ENCODE measurements at places on chromosomes 6 and 20.

GRCh38 chr20:54619682-54620081 lies 144.3 kb downstream of the DOK5 start:
- H3K4me1 ChIP-seq, result no peaks in the 10 kb centered on the region
- H3K27me3 ChIP-seq, result no peaks in the 10 kb centered on the region
- H3K36me3 ChIP-seq, result no peaks in the 10 kb centered on the region
- DNase-seq, result no peak

DNA sequence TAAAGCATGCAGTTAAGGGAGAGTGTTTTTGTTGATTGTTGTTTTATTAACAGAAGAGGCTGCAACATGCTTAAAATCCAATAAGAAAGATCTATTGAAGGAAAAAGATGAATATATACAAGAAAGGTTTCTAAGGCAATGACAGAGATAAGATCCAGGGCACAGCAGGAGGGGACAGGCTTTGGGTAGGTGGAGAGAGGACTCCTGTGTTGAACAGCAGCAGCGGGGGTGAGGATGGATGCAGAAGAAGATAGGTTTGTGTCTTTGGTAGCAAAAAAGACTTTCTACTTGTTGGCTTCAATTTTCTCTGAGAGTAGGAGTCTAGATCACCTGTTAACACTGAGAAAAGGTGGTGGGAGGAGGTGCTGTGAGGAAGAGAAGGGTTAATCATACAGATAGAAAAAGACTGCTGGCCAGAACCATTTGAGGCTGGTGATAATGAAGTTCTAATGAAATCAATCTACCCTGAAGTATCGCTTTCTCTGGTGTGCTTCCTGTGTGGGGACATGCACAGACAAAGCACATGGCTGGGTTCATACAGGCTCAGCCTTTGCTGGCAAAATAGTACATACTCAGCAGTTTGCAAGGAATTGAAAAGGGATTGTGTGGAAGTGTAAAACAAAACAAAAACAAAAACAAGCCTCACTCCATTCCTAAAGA lies 17.2 kb upstream of the DST start:
- no peaks in the 10 kb centered on the region for H3K27me3 ChIP-seq
- DNase-seq, result no peak
- H3K36me3 ChIP-seq, result no peaks in the 10 kb centered on the region
- H3K4me3 ChIP-seq, result no peak overlapping the region
- H3K4me1 ChIP-seq, result no peaks in the 10 kb centered on the region
- no peak overlapping the region for H3K27ac ChIP-seq

GRCh38 chr6:62998022-62998421 lies 213.2 kb upstream of the FKBP1C start:
- H3K27ac ChIP-seq, result no peak overlapping the region
- H3K4me1 ChIP-seq, result no peaks in the 10 kb centered on the region
- H3K36me3 ChIP-seq, result no peaks in the 10 kb centered on the region
- H3K27me3 ChIP-seq, result no peaks in the 10 kb centered on the region
- no peak for DNase-seq

GRCh38 chr6:148987982-148988381 lies 241.2 kb downstream of the UST start:
- no peaks in the 10 kb centered on the region for H3K4me1 ChIP-seq
- H3K4me3 ChIP-seq, result no peak overlapping the region
- no peaks in the 10 kb centered on the region for H3K27me3 ChIP-seq
- no peak overlapping the region for H3K27ac ChIP-seq
- no peak for DNase-seq
- H3K36me3 ChIP-seq, result no peaks in the 10 kb centered on the region

GRCh38 chr6:143598466-143599080 lies 79.2 kb upstream of the PHACTR2 start:
- DNase-seq, result no peak
- H3K36me3 ChIP-seq, result no peaks in the 10 kb centered on the region
- H3K4me3 ChIP-seq, result peak overlapping the region; percentile 13
- peaks cover 5% of the 10 kb centered on the region for H3K4me1 ChIP-seq
- H3K27me3 ChIP-seq, result no peaks in the 10 kb centered on the region

DNA sequence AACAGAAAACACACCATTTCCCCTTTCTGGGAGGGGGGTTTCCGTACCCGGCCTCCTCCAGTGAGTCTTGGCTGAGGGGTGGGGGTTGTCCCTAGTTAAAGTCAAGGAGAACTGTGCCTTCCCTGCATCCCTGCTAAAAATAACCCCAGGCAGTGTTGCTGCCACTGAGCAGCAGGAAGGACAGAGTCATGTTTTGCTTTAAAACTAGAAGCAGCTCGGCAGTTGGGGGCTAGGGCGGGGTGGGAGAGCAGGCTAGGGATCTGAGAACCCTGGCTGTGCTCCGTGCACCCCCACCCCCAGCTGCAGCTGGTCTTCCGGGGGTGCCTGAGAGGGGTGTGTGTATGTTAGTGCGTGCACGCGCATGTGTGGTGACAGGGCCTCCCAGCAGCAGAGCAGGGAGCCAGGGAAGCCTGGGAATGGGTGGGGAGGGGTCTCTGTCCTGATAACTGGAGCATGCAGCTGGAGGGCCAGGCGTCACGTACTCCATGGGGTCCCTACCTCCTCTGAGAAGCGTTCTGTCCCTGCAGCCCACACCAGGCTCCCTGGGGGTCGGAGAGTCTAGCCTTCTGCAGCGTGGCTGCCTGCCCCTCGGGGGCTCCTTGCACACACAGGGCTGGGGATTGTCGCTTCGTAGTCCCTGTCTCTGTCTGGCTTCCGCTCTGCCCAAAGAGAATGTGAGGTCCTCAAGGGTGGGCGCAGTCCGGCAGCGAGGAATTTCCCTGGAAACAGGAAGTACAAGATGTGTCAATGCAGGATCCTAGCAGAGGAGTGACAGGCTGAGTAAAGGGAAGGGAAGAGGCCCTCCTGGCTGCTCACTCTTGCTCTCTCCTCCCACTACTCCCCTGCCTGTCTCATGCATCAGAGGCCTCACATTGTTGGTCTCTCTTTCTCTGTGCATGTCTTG lies 16.8 kb upstream of the ARMC12 start:
- H3K4me1 ChIP-seq, result peaks cover 40% of the 10 kb centered on the region
- peak overlapping the region; percentile 45 for H3K27ac ChIP-seq
- no peaks in the 10 kb centered on the region for H3K36me3 ChIP-seq
- no peak overlapping the region for H3K4me3 ChIP-seq

DNA sequence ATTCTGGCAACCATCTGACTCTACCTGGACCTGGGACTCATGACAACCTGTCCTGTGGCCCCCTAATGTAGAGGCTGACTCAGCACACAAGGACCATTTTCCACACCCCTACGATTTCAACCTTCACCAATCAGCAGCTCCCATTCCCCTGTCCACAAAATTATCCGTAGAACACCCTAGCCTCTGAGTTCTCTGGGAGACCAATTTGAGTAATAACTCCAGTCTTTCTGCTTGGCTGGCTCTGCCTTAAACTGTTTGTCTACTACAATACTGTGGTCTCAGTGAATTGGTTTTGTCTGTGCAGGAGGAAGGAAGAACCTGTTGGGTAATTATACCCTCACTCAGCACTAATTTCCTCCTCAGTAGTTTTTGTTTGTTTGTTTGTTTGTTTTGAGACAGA lies 99.3 kb upstream of the MRPS10 start:
- H3K27me3 ChIP-seq, result no peaks in the 10 kb centered on the region
- no peak overlapping the region for H3K27ac ChIP-seq
- no peak for DNase-seq
- H3K36me3 ChIP-seq, result no peaks in the 10 kb centered on the region
- H3K4me1 ChIP-seq, result no peaks in the 10 kb centered on the region

- no peak for DNase-seq
- H3K4me3 ChIP-seq, result no peak overlapping the region
- no peaks in the 10 kb centered on the region for H3K27me3 ChIP-seq
Observed at GRCh38 chr20:50416269-50417022, 93.7 kb upstream of the PTPN1 start.

GRCh38 chr20:47318586-47319516 lies 37.6 kb downstream of the ZMYND8 start:
- no peak for DNase-seq
- no peaks in the 10 kb centered on the region for H3K36me3 ChIP-seq
- no peak overlapping the region for H3K27ac ChIP-seq
- no peaks in the 10 kb centered on the region for H3K27me3 ChIP-seq

- DNase-seq, result no peak
- H3K27ac ChIP-seq, result no peak overlapping the region
- H3K4me3 ChIP-seq, result no peak overlapping the region
- no peaks in the 10 kb centered on the region for H3K36me3 ChIP-seq
- H3K4me1 ChIP-seq, result peaks cover 8% of the 10 kb centered on the region
Observed at GRCh38 chr6:90098627-90099026, 198.0 kb downstream of the BACH2 start.

GRCh38 chr6:33587529-33587928 lies 7.5 kb upstream of the BAK1 start:
- no peak overlapping the region for H3K27ac ChIP-seq
- H3K4me3 ChIP-seq, result no peak overlapping the region
- no peak for DNase-seq
- peaks cover 11% of the 10 kb centered on the region for H3K4me1 ChIP-seq

DNA sequence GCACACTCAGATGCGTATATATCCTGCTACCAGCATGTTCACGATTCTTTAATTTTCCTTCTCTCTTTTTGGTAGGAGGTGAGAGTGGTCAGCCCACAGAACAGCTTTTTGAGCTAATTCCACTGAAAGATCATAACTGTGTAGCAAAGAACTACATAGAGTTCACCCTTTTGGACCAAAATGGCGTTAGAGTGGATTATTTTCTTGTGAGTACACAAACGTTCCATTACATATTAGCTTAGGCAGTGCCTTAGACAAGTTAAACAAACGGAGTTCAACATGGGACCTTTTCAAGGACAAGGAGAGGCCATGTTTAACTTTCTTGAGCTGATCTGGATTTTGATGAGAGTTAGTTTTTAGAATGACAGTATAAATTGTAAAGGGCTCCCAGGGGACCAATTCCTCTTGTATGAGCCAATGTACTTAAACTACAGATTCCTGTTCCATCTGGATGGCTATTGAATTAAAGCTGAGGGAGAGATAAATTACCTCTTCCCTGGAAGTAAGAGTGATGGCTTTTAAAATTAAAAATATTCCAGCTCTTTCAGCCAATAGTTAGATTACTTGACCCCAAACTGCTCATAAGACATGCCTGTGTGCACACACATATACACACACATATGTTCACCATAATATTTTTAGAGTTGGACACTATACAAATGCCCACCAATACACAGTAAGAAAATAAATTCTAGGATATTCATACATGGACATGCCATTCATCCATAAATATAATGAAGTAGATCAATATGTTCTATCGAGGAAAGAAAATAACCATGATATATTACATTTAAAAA lies 25.6 kb upstream of the ARMH2 start:
- DNase-seq, result no peak
- H3K36me3 ChIP-seq, result peaks cover 88% of the 10 kb centered on the region
- H3K27ac ChIP-seq, result no peak overlapping the region
- H3K4me3 ChIP-seq, result no peak overlapping the region

DNA sequence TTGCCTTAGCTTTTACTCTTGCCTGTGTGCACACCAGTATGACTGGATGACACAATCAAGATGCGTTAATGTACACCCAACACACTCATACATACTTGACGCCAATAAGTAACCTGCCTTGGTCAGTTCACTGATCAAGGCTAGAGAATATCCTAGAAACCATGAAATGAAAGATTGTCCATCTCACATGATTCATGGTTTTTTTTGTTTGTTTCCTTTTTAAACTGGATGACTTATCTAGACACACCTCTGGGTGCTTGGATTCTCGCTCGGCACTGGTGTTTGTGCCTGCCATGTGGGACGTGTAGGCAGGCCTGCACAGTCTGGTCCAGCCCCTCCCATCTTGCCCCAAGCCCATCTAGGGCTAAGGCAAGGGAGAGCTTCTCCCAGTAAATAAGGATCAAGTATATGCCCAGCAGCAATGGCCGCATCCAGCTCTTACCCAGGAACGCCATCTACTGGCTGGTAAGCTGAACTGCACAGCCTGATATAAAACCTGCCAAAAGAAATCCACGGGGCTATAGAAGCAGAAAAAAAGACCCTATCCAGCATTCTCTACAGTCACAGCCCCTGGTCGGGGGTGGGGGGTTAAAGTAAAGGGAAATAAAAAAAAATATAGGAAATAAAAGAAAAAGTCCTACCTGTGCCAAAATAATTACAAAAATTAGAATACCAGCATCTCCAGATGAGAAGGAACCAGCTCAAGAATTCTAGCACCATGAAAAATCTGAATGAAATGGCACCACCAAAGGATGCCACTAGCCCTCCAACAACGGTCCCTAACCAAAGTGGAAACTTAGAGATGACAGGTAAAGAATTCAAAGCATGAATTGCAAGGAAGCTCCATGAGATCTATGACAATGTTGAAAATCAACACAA lies 73.3 kb downstream of the OTOR start:
- H3K27me3 ChIP-seq, result no peaks in the 10 kb centered on the region
- no peak overlapping the region for H3K27ac ChIP-seq
- DNase-seq, result no peak
- H3K4me1 ChIP-seq, result no peaks in the 10 kb centered on the region
- H3K36me3 ChIP-seq, result no peaks in the 10 kb centered on the region

GRCh38 chr6:16092140-16092539 lies 36.7 kb upstream of the MYLIP start:
- H3K36me3 ChIP-seq, result no peaks in the 10 kb centered on the region
- H3K27me3 ChIP-seq, result no peaks in the 10 kb centered on the region
- no peak for DNase-seq
- no peak overlapping the region for H3K4me3 ChIP-seq

- H3K36me3 ChIP-seq, result no peaks in the 10 kb centered on the region
- no peaks in the 10 kb centered on the region for H3K27me3 ChIP-seq
- H3K4me1 ChIP-seq, result no peaks in the 10 kb centered on the region
- H3K4me3 ChIP-seq, result no peak overlapping the region
Observed at GRCh38 chr6:6623553-6623952, 35.0 kb downstream of the LY86 start.

GRCh38 chr6:142420802-142421201 lies 119.0 kb downstream of the ADGRG6 start:
- H3K4me3 ChIP-seq, result no peak overlapping the region
- no peaks in the 10 kb centered on the region for H3K36me3 ChIP-seq

DNA sequence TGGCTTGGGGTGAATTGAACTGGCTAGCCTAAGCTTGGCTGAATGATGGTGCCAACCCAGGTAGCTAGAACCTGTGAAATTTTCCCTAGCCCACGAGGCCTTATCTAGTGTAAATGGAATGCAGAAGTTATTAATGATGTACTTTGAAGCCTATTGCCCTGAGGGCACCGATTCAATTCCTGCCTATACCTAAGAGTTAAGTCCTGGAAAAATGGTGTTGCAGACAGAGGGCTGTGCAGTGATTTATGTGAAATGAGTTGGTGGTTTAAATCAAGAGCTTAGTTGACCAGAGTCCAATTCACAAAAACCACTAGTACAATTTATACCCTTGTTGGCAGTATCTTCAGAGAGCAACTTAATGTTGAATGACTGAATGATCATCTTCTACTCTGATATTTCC lies 373.8 kb upstream of the JAG1 start:
- no peak overlapping the region for H3K4me3 ChIP-seq
- H3K36me3 ChIP-seq, result no peaks in the 10 kb centered on the region
- no peak for DNase-seq

GRCh38 chr6:39572661-39573340 lies 152.4 kb downstream of the KIF6 start:
- no peak overlapping the region for H3K4me3 ChIP-seq
- H3K36me3 ChIP-seq, result no peaks in the 10 kb centered on the region
- no peaks in the 10 kb centered on the region for H3K4me1 ChIP-seq
- no peak overlapping the region for H3K27ac ChIP-seq

- no peaks in the 10 kb centered on the region for H3K4me1 ChIP-seq
- H3K36me3 ChIP-seq, result no peaks in the 10 kb centered on the region
- no peaks in the 10 kb centered on the region for H3K27me3 ChIP-seq
- DNase-seq, result no peak
Observed at GRCh38 chr6:63023726-63024125, 187.5 kb upstream of the FKBP1C start.

GRCh38 chr20:54174457-54175175 lies 830 bp upstream of the CYP24A1 start:
- H3K36me3 ChIP-seq, result no peaks in the 10 kb centered on the region
- H3K4me1 ChIP-seq, result peaks cover 7% of the 10 kb centered on the region
- H3K4me3 ChIP-seq, result peak overlapping the region; percentile 30
- DNase-seq, result no peak
- H3K27ac ChIP-seq, result no peak overlapping the region
- H3K27me3 ChIP-seq, result peaks cover 34% of the 10 kb centered on the region

All from effector memory CD4-positive, alpha-beta T cell (primary cell).